ENCODE measurements at places on chromosomes 7 and 10. TPM values are rescaled to one million over a fixed set of nuclear protein-coding genes. Genes with fewer than 3 reads are reported as not detected.

Gene PRLHR
- total RNA-seq, result 3.8 TPM

Gene ASZ1
- total RNA-seq, result not detected

Gene CUBN
- total RNA-seq, result 7.2 TPM

Gene GLI3
- 16.3 TPM for total RNA-seq

Gene CAV1
- total RNA-seq, result 5.9 TPM

Gene CFAP58
- total RNA-seq, result 0.94 TPM

Gene AKR1D1
- total RNA-seq, result not detected

Gene DEPP1
- 5.0 TPM for total RNA-seq

Gene FKBP6
- not detected for total RNA-seq

Gene GIMAP4
- 3.4 TPM for total RNA-seq

Gene PCDH15
- total RNA-seq, result 14.7 TPM

Gene HOGA1
- 0.31 TPM for total RNA-seq

Gene PKD2L1
- total RNA-seq, result not detected

Gene SPDYE11
- not detected for total RNA-seq

Gene WDR86
- total RNA-seq, result 121 TPM

Gene PTPRZ1
- total RNA-seq, result 523 TPM

Gene FXYD4
- total RNA-seq, result not detected

Gene FAM24B
- total RNA-seq, result 18.8 TPM

Gene WEE2
- 1.3 TPM for total RNA-seq

Gene SORBS1
- total RNA-seq, result 303 TPM

Gene SPACDR
- total RNA-seq, result not detected

Gene TSPAN13
- 63.9 TPM for total RNA-seq

Gene MEOX2
- not detected for total RNA-seq

Gene GPR26
- 2.8 TPM for total RNA-seq

Gene ATOH7
- total RNA-seq, result 0.94 TPM

Gene ADGRA1
- 5.3 TPM for total RNA-seq

Gene GRM3
- total RNA-seq, result 133 TPM

Gene ANXA8L1
- total RNA-seq, result not detected

Gene SDK1
- total RNA-seq, result 40.7 TPM

Gene ORC5
- 43.2 TPM for total RNA-seq

Gene AFAP1L2
- 6.3 TPM for total RNA-seq

Gene C10orf62
- not detected for total RNA-seq

Gene ARHGEF35
- total RNA-seq, result 1.6 TPM

Gene DENND10
- total RNA-seq, result 56.3 TPM

Gene TCAF2
- total RNA-seq, result 1.6 TPM

Gene PAPSS2
- 2.5 TPM for total RNA-seq

Gene LSM5
- 32.6 TPM for total RNA-seq

Gene TYSND1
- total RNA-seq, result 11.6 TPM

Gene NPFFR1
- total RNA-seq, result 1.3 TPM

Gene SEC61A2
- 65.4 TPM for total RNA-seq

Gene DOCK4
- total RNA-seq, result 155 TPM

Gene DOCK1
- total RNA-seq, result 22.8 TPM

Gene ETV1
- 68.2 TPM for total RNA-seq

Gene PROSER2
- total RNA-seq, result 0.31 TPM

Gene BHLHA15
- total RNA-seq, result 10.3 TPM

Gene HABP2
- total RNA-seq, result not detected

Gene ALKBH4
- total RNA-seq, result 16.3 TPM

Gene FKBP14
- 5.9 TPM for total RNA-seq

Gene AZGP1
- total RNA-seq, result not detected
